ENCODE measurements at places on chromosomes 11 and 22.

DNA sequence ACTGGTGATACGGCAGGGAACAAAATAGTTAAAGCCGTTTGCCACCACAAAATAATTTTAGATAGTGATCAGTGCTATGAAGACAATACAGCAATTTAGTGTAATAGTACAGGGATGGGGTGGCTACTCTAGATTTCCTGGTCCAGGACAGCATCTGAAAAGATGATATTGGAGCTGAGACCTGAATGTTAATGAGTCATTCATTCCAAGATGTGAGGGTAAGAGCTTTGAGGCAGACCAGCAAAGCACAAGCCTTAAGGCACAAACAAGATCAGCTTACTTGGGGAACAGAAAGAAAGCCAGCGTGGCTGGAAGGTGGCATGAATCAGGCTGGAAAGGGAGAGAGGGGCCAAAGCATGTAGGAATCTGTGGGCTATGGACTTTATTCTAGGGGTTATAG lies 132.3 kb downstream of the TRIM44 start:
- no peak for DNase-seq

DNA sequence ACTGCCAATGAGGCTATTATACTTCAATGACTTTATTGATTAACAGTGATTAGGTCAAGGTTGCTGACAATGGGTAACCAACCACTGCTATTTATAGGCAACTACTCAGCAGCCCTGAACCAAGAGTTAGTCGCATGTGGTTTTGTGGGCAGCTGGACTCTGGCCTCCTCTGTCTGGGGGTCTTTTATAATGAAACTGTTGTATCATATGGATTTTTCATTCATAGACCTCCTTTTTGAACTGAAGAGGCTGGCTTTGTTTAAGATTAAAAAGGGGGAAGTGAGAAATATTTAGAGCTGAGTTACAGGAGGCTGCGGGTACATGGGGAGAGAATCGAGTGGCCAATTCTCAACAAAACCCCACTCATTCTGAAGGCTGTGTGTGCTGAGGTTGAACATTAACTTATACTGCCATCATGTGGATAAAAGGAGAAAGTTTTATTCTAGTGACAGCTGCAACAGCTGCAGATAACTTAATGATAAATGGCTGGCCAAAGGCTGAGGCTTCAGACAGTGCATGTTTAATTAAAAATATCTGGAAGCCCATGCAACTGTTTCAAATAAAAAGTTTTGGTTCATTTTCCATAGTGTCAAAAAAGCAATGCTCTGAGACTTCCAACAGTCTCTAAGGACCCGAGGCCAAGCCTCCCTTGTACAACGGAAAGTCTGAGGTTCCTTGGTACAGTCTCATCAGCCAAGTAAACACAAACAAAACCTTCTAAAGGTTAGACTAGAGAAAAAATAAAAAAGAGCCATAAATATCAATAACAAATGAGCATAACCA lies 682.6 kb downstream of the KCNA4 start:
- DNase-seq = no peak

DNA sequence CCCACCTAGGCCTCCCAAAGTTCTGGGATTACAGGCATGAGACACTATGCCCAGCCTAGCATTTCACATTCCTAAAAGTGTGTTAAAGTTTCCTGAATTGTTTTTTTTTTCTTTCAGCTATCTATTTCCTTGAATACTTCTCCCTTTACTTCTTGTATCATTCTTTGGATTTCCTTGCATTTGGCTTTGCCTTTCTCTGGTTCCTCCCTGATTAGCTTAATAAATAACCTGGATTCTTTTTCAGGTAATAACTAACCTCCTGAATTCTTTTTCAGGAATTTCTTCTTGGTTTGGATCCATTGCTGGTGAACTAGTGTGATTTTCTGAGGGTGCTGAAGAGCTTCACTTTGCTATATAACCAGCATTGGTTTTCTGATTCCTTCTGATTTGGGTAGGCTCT lies 47.9 kb downstream of the MRGPRX2 start:
- no peak for DNase-seq

DNA sequence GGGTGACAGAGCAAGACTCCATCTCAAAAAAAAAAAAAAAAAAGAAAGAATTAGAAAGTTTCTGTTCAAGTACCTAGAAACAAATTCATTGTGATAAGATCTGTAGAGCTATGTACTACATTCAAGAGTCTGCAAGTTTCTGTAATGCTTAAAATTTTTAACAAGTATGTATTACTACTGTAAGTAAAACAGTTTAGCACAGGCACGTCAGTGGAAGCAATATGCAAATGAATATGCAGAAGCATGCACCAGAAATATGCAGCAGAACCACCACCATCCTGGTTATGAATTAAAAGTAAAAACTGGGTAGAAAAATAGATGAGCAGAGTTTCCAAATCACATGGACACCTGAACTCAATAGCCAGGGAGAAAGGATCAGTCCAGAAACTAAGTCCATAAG lies 19.3 kb downstream of the SBF2 start:
- DNase-seq = no peak

DNA sequence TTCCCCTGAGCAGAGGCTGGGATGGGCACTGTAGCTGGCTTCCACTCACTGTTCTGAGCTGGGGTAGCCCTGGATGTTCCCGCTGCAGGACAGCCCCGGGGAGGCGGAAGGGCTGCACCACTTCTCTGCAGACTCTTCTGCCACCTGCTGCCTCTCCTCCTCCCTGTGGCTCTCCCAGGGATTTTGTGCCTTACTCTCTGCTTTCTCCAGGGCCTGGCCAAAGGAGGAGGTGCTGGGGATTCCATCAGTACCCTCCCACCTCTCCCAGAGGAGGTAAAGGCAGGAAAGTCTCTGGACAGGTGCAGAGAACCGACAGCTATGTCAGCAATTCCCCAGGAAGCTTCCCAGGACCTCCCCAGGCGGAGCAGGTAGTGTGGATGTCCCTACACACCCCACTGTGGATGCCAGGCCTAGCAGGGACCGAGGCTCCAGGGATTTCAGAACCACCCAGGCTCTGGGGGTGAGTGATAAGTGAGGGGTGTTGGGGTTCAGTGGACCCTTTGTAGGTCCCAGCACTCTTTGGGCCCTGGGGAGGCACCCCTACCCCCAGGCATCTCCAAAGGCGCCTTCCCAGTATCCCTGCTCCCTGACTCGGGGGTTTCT lies 11.3 kb downstream of the DUSP8 start:
- DNase-seq = no peak

DNA sequence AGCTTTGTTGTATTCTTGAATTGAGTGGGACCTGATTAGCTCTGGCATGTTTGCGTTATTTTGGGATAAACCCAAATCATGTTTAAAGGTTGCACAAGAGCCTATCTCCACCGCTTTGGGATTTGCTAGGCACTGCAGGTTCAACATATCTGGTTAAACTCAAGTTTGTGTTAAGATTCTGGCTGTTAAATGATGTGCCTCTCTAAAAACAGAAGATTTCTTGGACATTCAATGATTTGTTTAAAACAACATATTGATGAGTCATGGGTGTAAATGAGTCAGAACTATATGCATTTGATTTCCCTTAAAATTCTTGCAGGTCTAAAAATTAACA lies 67.4 kb downstream of the AMOTL1 start:
- no peak for DNase-seq

DNA sequence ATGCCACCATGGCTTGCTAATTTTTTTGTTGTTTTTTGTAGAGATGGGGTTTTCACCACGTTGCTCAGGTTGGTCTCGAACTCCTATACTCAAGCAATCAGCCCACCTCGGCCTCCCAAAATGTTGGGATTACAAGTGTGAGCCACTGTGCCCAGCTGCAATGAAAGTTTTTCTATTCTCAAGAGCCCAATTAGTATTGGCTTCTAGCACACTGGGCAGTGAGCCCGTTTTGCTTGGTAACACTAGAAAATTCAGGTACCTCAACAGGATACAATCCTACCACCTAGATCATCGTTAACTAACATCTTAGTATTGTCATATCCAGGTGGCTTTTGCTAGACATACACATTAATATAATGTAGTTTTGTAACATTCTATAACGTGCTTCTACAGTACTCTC lies 19.0 kb downstream of the SEC14L3 start:
- no peak for DNase-seq

DNA sequence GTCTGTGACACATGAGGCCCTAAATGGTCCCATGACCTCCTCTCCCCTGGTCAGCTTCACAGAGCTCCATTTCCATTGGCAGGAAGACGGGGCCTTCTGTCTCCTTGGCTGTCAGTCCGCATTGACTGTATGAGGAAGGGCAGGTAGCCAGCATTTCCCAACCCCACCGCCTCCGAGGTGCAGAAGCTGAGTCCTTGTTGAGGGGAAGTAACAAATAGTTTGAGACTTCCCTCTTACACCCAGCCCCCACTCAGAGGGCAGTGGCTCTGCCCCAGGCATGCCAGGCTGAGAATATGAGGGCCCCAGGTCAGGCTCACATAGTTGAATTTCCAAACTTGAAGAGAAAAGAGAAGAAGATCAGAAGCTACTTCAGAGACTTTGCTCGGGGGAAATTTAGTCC lies 611.1 kb downstream of the BRD1 start:
- DNase-seq = no peak

- DNase-seq = no peak
Observed at GRCh38 chr22:22167791-22168189, 76.8 kb upstream of the VPREB1 start.

DNA sequence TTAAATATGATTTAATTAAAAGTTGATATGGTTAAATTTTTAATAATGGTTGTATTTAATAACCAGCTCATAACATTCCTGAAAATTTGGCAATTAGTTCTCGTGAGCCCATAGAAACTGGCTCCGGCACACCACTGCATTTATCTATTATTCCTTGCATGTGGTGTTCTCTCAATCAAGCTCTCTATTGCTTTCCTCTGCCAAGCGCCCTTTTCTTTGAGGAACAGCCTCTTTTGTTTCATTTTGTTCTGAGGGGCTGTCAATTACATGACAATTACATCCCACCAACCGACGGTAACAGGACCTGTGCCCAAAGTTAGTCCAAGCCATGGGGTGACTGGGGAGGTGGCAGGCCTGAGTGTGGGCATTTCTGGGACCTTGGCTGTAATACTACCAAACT lies 8.1 kb downstream of the C11orf91 start:
- DNase-seq = no peak

DNA sequence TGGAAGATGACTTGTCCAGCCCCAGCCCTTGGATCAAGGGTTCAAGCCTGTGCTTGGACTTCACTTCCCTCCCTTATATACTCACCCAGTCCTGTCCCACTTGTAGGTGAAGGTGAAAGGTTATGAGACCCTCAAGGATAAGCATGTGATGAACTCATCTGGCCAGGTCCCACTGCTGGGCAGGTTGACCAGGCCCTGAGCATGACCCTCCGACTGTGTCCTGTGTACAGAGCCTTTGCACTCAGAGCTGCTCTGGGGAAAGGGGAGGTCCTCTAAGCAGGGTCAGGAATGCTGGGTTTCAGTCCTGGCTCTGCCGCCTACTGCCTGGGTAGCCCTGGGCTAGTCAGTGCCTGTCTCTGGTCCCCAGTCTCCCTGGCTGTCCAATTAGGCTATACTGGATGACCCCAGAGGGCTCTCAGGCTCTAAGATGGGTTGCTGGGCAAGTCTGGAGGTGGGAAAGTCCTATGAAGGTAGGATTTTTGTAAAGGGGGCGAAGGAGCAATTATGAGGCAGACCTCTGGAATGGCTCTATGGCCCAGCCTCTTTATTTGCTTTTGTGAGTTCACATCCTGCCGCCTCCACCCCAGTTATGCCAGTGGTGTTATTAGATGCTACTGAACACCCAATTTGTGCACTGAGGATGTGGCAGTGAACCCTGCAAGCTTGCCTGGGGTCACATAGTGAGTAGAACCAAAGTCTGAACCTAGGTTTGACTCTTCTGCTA lies 14.1 kb downstream of the DGAT2 start:
- DNase-seq = no peak

GRCh38 chr22:29183971-29184848 lies 21.5 kb upstream of the EMID1 start:
- no peak for DNase-seq

GRCh38 chr11:128155590-128155989 lies 431.8 kb downstream of the ETS1 start:
- DNase-seq = no peak

GRCh38 chr11:71482746-71483364 lies 29.9 kb downstream of the NADSYN1 start:
- no peak for DNase-seq

DNA sequence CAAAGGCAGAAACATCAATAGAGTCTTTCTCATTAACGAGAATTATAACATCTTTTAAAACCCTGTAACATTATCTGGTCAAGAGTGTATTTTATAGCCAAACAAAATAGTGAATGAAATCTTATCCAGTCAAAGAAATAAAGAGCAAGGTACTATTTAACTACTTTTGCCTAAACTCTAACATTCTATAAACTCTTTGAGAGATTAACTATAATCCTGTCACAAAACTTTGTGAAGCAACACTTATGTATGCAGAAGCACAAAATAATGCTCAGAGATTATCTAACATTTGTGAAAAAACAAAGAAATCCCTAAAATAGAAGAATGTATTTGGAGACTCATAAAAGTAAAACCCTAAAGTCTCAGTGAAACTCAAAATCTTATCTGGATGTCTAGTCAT lies 124.4 kb upstream of the LUZP2 start:
- DNase-seq = no peak

GRCh38 chr11:23078289-23078971 lies 218.2 kb upstream of the CCDC179 start:
- no peak for DNase-seq

- DNase-seq = no peak
Observed at GRCh38 chr11:117160826-117161225, 16.7 kb downstream of the PAFAH1B2 start.

DNA sequence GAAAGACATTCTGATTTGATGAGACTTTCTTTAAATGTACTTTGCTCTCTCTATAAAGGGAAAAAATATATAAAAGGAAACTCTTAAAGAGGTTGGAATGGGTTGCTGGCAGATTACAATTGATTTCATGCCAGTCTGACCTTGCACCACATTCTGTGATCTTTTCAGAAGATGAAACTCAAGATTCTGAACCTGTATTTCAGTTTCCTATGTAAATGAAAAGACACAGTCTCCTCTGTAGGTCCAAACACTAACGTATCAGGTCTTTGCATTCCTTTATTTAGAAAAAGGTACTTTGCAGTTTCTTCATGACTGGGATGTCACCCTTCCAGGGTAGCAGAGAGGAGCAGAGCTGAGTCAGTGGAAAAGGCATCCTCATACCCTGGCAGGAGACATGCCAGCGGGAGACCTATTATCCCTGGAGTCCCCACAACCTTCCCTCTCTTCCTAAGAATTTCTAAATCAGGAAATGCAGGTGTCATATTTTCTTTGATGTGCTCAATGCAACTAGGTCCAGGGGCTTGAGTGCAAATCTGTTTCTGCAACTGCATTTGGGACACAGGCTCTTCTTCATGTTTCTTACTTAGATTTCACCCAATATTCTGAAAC lies 282.6 kb downstream of the CADM1 start:
- DNase-seq = no peak

- no peak for DNase-seq
Observed at GRCh38 chr11:35126879-35127581, 11.9 kb upstream of the CD44 start.

DNA sequence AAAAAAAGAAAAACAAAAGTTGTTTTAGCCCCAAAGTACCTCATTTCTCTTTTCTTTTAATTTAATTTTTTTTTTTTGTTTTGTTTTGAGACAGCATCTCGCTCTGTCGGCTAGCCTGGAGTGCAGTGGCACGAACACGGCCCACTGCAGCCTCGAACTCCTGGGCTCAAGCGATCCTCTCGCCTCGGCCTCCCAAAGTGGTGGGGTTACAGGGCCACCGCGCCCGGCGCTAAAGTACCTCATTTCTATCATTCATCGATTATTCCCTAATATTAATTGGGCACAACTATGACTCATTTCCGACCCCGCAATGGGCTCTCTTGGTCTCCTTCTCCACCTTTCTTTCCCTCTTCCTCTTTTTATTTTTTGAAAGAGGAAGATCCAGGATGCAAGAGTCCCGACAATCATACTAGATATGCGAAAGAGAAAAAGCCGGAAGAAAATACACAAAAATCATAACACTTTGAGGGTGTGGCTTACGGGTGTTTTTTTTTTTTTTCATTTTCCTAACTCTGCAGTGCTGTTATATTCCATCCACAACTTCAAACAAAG lies 475 bp upstream of the AIP start:
- DNase-seq = no peak

Measured in cerebellar nuclear complex (tissue), 1 donor.